ENCODE measurements at places on chromosomes 11 and 22.
A peak's percentile ranks its signal among the peaks of the same experiment; 100 is the strongest.

- DNase-seq, result no peak
- no peak overlapping the region for H3K4me3 ChIP-seq
- no peaks in the 10 kb centered on the region for H3K36me3 ChIP-seq
- no peak overlapping the region for H3K27ac ChIP-seq
Observed at GRCh38 chr11:132260636-132261035, 890.2 kb downstream of the NTM start.

DNA sequence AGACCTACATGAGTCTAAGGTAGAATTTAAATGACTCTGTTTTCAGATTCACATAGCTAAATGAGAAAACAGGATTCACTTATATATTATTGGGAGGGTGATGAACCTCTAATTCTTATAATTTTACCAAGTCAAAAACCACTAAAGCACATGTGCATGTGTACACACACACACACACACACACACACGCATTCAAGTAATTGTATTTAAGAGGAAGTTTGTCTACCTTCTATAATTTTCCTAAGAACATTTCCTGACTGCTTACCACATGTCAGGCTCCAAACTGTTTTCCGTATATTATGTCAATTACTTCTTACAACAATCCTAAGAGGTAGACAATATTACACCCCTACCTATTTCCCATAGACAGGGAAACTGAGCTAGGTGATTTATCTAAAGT, 6.7 kb downstream of the RNF141 start:
- peaks cover 7% of the 10 kb centered on the region for H3K4me1 ChIP-seq
- no peak overlapping the region for H3K4me3 ChIP-seq
- peaks cover 4% of the 10 kb centered on the region for H3K36me3 ChIP-seq
- no peak for DNase-seq
- H3K27ac ChIP-seq, result no peak overlapping the region
- H3K27me3 ChIP-seq, result no peaks in the 10 kb centered on the region

DNA sequence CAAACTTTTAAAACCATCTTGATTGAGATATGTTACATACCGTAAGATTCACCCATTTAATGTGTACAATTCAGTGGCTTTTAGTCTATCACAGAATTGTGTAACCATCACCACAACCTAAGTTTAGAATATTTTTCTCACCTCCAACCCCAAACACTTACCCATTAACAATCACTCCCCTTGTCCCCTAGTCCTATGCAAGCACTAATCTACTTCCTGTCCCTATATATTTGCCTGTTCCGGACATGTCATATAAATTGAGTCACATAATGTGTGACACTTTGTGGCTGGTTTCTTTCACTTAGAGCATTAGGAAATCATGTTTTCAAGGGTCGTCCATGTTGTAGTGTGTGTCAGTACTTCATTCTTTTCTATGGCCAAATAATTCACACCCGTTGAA, 38.8 kb downstream of the RASSF10 start:
- H3K4me1 ChIP-seq, result peaks cover 1% of the 10 kb centered on the region
- DNase-seq, result no peak
- H3K36me3 ChIP-seq, result no peaks in the 10 kb centered on the region

DNA sequence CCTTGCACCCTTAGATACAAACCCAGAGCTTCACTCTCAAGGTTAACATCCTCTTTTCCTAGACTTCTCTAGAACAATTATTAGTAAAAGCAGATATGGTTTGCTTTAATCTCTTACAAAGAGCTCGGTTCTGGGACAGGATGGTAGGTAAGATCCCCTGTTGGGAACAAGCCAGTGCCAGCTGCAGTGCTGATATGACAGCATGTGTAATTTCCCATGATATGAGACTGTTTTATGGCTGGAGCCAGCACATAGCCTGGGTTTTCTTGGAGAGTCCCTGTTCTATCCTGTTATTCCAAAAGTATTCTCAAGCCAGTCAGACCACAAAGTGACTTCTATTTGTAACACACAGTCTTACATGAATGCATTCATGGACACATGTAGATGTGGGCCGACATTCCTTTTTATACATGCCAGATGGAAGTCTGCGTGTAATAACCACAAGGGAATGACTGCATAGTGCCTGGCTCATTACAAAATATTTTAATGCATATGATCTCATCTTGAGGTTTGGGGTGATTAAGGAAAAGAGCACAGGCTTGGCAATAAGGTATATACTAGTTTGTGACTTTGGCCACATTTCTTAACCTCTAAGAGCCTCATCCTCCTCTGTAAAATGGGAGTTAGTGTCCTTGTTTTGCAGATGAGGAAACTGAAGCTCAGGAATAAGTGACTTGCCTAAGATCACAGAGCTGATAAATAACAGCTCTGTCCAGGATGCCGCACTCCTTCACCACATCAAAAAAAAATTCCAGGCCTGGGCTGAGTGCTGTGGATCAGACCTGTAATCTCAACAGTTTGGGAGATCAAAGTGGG, 21.8 kb downstream of the CLMP start:
- H3K4me3 ChIP-seq, result no peak overlapping the region
- no peaks in the 10 kb centered on the region for H3K36me3 ChIP-seq

DNA sequence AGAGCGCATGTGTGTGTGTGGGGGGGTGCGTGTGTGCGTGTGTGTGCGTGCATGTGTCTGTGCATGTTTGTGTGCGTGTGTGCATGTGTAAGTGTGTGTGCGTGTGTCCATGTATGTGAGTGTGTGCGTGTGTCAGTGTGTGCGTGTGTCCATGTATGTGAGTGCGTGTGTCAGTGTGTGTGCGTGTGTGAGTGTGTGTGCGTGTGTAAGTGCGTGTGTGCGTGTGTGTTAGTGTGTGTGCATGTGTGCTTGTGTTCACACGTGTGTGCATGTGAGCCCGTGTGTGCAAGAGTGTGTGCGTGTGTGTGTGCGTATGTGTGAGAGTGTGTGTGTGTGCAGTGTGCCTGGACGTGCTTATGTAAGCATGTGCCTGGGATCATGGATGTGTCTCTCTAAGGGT, 14.7 kb upstream of the APOL6 start:
- H3K27ac ChIP-seq, result no peak overlapping the region
- H3K4me1 ChIP-seq, result peaks cover 22% of the 10 kb centered on the region
- H3K27me3 ChIP-seq, result peaks cover 5% of the 10 kb centered on the region
- no peak overlapping the region for H3K4me3 ChIP-seq

DNA sequence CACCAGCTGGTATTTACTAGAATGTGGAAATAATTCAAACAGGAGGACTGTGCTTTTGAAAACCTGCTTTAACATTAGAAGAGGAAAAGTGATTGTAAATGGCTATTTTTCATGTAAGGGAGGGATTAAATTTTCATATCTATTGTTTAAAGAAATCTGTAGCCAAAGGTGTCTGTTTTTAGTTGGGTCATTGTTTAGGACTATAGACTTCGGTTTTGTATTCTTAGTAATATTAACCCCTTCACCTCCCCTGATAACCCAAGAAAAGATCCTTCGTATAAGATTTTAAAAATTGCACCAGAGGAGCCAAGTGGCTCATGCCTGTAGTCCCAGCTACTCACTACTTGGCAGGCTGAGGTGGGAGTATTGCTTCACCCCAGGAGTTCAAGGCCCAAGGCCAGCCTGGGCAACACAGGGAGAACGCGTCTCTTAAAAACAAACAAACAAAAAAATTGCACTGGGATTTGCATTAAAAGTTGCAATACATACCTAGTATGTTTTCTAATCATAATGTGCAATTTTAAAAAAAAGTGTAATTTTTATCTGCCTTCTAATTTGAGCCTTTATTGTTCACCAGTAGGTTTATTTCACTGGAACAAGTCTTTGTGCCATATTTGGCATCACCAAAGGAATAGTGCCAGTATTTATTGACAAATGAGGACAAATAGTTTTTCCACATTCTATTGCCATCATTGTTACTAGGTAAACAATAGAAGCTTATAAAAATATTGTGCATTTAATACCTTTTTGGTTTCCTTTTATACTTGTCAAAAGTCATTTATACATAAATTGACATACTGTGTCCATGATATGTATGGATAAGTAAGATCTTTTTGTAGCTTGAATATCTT, 34.3 kb downstream of the MTMR3 start:
- no peaks in the 10 kb centered on the region for H3K27me3 ChIP-seq
- H3K4me1 ChIP-seq, result peaks cover 40% of the 10 kb centered on the region
- no peaks in the 10 kb centered on the region for H3K36me3 ChIP-seq
- no peak overlapping the region for H3K4me3 ChIP-seq
- DNase-seq, result no peak
- no peak overlapping the region for H3K27ac ChIP-seq

GRCh38 chr11:131867457-131868257, 497.2 kb downstream of the NTM start:
- no peak overlapping the region for H3K4me3 ChIP-seq
- DNase-seq, result no peak
- H3K27ac ChIP-seq, result no peak overlapping the region
- H3K36me3 ChIP-seq, result no peaks in the 10 kb centered on the region
- no peaks in the 10 kb centered on the region for H3K27me3 ChIP-seq

DNA sequence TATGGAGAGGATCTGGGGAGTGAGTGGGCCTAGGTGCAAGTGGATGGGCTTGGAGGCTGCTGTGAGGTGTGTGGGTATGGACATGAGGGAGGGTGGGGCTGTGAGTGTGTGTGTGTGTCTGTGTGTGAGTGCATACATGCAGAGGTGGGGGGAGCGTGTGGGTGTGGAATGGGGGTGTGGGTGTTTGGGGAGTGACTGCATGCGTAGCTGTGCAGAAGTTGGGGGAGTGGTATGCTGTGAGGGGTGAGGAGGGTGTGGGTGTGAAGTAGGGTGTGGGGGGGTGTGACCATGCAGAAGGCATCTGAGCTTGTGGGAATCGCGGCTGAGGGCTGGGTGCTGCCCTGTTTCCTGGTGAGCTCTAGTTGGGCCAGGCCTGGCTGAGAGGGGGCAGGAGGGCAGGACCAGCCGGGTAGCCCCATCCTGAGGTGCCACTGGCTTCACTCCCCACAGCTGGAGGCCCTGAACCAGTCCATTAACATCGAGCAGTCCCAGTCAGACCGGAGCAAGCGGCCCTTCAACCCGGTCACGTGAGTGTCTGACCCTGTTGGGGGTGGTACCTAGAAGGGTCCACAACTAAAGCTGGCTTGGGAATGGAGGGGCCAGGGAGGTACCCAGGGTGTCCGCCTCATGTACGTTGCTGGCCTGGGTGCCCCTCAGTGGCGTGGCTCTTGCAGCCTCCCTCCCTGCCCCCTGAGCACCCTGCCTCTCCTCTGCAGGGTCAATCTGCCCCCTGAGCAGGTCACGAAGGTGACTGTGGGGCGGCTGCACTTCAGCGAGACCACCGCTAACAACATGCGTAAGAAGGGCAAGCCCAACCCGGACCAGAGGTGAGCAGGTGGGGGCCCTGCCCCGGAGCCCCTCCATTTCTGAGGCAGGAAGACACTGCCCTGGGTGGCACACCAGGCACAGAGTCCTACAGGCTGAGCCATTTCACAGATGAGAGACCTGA, 16.5 kb downstream of the TMEM258 start:
- peaks cover 17% of the 10 kb centered on the region for H3K4me1 ChIP-seq
- H3K4me3 ChIP-seq, result peak overlapping the region; percentile 84
- DNase-seq, result no peak

DNA sequence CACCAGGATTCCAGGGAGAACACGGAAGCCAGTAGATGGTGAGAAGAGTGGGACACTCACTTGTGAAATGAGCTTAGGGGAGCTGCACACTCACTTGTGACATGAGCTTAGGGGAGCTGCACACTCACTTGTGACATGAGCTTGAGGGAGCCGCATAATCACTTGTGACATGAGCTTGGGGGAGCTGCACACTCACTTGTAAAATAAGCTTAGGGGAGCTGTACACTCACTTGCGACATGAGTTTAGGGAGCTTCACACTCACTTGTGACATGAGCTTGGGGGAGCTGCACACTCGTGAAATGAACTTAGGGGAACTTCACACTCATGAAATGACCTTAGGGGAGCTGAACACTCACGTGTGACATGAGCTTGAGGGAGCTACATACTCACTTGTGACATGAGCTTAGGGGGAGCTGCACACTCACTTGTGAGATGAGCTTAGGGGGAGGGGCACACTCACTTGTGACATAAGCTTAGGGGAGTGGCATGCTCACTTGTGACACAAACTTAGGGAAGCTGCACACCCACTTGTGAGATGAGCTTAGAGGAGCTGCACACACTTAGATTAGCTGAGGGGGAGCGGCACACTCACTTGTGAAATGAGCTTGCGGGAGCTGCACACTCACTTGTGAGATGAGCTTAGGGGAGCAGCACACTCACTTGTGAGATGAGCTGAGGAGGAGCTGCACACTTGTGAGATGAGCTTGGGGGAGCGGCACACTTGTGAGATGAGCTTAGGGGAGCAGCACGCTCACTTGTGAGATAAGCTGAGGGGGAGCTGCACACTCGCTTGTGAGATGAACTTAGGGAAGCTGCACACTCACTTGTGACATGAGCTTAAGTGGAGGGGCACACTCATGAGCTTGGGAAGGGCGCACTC, 59.0 kb downstream of the NCAPD3 start:
- H3K27me3 ChIP-seq, result no peaks in the 10 kb centered on the region
- DNase-seq, result no peak
- no peak overlapping the region for H3K4me3 ChIP-seq
- peak overlapping the region; percentile 78 for H3K27ac ChIP-seq

DNA sequence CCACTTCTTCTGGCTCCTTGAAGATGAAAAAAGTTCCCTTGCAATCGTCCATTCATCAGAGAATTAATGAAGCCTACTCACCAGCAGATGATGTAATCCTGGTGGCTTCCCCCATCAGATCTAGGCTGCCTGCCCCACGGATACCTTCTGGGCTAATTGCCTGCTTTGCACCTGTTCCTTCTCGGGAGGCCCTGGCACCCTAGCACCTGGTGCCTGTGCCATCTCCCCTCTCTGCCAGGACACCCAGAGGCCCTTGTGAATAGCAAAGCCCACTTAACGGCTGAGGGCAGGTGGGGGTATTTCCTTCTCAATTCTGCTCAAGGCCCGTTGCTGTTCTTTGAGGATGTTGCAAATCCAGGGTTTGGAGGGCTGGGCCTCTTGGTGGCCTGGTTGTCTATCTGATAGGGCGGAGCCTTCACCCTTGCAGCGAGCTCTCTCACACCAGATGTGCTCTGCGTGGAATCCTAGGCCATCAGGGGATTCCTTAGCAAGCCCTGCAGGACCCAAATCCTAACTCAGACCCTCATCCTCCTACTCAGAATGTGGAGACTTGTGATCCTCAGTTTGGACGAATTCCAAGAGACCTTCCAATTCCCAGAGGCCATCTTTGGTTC, at the start of gene LMO2:
LMO2 (minus strand) TSS at position 363 of the 614 bp plus-strand sequence. CDS start 22,360 bp downstream, outside the sequence.
- no peak within 1 kb of the TSS for H3K27ac ChIP-seq
- H3K27me3 ChIP-seq, result peaks cover 92% of the 10 kb centered on the region
- H3K36me3 ChIP-seq, result no peaks in the 10 kb centered on the region
- no peak for DNase-seq
- peaks cover 20% of the 10 kb centered on the region for H3K4me1 ChIP-seq

DNA sequence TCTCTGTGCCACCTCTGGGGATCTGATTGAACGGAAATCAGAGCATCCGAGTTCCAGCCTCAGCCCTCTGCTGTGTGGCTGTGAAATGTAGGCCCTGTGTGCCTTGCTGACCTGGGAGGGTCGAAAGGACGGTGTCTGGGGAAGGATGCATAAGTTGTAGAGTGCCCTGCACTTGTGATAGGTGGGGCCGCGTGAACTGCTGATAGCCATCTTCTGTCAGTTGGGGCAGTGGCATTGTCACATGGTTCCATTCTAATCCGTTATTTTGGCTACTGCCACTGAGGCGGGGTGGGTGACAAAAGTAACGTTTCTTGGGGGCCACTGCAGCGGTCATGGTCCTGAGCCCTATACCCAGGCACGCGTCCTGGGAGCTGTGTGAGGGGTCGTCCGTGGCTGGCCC, 63.4 kb downstream of the LRP5 start:
- no peak overlapping the region for H3K27ac ChIP-seq
- no peak overlapping the region for H3K4me3 ChIP-seq

GRCh38 chr11:66858186-66858938, 1.5 kb downstream of the LRFN4 start:
- H3K4me3 ChIP-seq, result peak overlapping the region; percentile 88
- no peak for DNase-seq
- peaks cover 2% of the 10 kb centered on the region for H3K4me1 ChIP-seq
- H3K27me3 ChIP-seq, result no peaks in the 10 kb centered on the region
